Neural progenitor cell (in vitro differentiated cells): ENCODE measurements at places on chromosomes 13 and 19.

- no peaks in the 10 kb centered on the region for H3K36me3 ChIP-seq
- no peak for DNase-seq
- H3K27ac ChIP-seq: no peak overlapping the region
- H3K4me1 ChIP-seq: peaks cover 10% of the 10 kb centered on the region
- peaks cover 19% of the 10 kb centered on the region for H3K27me3 ChIP-seq
- H3K4me3 ChIP-seq: peak overlapping the region; percentile 94
Observed at GRCh38 chr19:14434543-14435319, 1.6 kb downstream of the PKN1 start.

DNA sequence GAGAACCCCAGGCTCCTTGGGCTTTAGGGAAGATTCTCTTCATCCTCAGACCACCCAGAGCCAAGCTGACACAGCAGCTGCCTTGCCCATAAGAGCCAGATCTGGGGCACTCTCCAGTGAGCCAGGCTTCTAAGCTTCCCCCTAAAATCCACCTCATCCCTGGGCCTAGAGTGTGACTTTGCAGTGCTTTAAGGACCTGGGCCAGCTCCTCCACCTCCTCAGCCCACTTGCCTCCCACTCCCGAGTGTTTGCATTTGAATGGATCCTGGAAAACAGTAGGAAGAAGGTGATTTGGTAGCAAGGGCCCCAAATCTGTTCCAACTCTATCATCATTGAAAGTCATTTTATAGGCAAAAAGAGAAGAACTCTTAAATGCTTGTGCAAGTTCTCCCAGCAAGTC lies 108.7 kb upstream of the UBL3 start:
- no peaks in the 10 kb centered on the region for H3K27me3 ChIP-seq
- no peak for DNase-seq
- H3K4me3 ChIP-seq: no peak overlapping the region
- peaks cover 15% of the 10 kb centered on the region for H3K4me1 ChIP-seq
- no peaks in the 10 kb centered on the region for H3K36me3 ChIP-seq

- H3K36me3 ChIP-seq: no peaks in the 10 kb centered on the region
- H3K27me3 ChIP-seq: no peaks in the 10 kb centered on the region
- H3K27ac ChIP-seq: peak overlapping the region; percentile 77
- H3K4me1 ChIP-seq: peaks cover 39% of the 10 kb centered on the region
Observed at GRCh38 chr13:100195568-100195967, 106.7 kb downstream of the PCCA start.

- H3K27ac ChIP-seq: peak within 1 kb of the TSS; percentile 85
- H3K4me1 ChIP-seq: no peaks in the 10 kb centered on the region
- H3K36me3 ChIP-seq: peaks cover 1% of the 10 kb centered on the region
- H3K27me3 ChIP-seq: no peaks in the 10 kb centered on the region
- H3K4me3 ChIP-seq: peak within 1 kb of the TSS; percentile 85
- DNase-seq: peak; percentile 96
Observed at GRCh38 chr19:56507446-56508289, at the start of gene ZNF471. Gene ZNF471, plus strand, starts transcription at chr19:56507855. Its CDS starts 3,717 bp downstream, at chr19:56511572.

DNA sequence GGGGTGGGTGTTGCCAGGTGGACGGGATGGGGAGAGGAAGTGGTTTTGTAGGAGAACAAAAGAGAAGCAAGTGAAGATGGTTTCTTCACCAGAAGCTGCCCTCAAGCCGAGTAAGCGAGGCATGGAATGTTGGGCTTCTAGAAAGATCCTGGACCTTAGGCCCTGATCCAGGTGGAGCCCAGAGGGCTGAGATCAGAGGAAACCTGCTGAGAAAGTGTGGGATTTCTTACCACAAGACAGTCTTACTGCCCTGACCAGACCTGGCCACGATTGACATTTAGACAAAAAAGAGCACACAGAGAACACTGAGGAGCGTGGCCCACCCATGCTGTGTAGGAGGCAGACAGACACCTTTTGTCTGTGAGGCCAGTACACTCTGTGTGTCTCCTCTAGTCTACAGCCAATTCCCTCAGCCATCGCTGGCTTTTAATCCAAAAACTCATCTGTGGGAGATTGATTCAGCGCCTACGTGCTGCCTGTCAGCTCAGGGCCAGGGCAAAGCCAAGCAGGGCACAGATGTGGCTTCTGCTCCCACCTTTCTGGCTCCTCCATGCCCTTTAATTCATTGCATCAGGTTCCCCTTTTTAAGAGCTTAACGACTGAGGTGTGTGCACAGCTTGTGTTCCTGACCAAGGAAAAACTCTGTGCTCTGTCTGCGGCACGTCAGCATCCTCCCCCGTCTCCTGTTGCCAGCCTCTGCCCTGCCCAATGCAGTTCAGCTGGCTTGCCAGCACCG lies 123.3 kb downstream of the AKAP11 start:
- H3K4me3 ChIP-seq: no peak overlapping the region
- H3K27me3 ChIP-seq: no peaks in the 10 kb centered on the region
- no peak overlapping the region for H3K27ac ChIP-seq

GRCh38 chr13:31018511-31018910 lies 86.1 kb downstream of the TEX26 start:
- no peaks in the 10 kb centered on the region for H3K36me3 ChIP-seq
- H3K4me3 ChIP-seq: no peak overlapping the region

DNA sequence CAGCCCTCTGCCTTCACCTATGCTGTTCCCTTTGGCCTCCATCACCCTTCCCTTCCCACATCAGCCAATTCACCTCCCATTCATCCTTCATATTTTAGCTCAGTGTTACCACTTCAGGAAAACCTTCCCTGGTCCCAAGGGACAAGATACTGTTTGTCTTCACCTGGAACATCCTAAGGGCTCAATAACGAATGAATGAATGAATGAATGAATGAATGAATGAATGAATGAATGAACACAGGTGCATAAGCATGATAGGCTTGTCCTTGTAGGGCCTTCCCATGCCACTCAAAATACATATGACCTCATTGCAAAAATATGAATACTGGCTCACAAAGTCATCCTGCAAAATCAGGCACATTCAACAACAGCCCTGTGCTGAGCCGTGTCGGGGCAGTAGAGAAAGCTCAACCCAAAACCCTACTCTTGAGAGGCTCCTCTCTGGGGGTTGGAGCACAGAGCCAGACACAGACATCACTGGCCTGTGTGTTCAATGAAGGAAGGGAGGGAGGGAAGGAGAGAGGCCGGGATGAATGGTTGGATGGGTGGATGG lies 33.7 kb upstream of the TPM4 start:
- no peak overlapping the region for H3K27ac ChIP-seq
- DNase-seq: no peak
- H3K4me3 ChIP-seq: no peak overlapping the region
- H3K27me3 ChIP-seq: peaks cover 14% of the 10 kb centered on the region
- no peaks in the 10 kb centered on the region for H3K4me1 ChIP-seq

DNA sequence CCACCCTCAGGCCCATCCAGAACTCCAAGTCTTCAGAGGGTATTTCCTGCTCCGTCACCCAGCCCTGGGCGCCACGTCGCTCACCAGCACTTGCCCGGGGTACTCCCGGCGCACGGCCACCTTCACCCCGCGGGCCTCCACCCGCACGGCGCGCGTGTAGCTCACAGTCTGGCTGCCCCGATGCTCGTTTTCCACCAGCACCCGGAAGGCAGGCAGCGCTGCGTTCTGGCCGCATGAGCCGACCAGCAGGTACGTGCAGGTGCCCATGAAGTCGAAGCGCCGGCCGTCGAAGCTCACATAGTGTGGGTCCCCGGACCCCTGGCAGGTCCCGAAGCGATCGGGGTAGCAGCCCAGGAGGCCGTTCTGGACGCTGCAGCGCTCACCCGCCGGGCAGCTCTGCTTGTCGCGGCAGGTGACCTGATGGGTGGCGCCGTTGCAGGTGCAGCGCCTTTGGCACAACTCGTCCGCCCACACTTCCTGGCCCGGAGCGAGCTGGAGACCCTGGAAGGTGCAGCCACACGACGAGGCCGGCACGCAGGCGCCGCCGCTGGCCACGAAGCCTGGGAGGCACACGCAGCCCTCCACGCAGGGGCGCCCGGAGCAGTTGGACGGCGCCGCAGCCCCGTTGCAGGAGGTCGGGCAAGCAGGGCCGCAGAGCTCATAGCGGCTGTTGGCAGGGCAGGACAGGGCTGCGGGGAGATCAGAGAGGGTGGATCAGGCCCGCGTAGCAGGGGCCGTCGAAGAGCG lies 19.2 kb downstream of the FCGBP start:
- H3K36me3 ChIP-seq: no peaks in the 10 kb centered on the region
- H3K27me3 ChIP-seq: no peaks in the 10 kb centered on the region
- H3K4me1 ChIP-seq: no peaks in the 10 kb centered on the region
- no peak overlapping the region for H3K27ac ChIP-seq
- H3K4me3 ChIP-seq: no peak overlapping the region

GRCh38 chr13:63684822-63685221 lies 2269.2 kb upstream of the PCDH20 start:
- no peak overlapping the region for H3K27ac ChIP-seq
- H3K27me3 ChIP-seq: no peaks in the 10 kb centered on the region
- H3K4me3 ChIP-seq: no peak overlapping the region
- no peaks in the 10 kb centered on the region for H3K36me3 ChIP-seq

DNA sequence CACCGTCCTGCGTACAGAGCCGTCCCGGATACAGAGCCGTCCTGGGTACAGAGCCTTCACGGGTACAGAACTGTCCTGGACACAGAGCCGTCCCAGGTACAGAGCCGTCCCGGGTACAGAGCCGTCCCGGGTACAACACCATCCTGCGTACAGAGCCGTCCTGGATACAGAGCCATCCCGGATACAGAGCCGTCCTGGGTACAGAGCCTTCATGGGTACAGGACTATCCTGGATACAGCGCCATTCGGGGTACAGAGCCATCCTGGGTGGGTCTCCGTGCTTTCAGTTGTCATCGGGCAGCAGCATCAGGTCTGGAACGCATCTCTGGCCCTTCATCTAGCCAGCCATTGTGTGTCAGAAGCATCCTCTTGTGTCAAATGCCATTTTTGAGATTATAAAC lies 222.3 kb upstream of the SOX1 start:
- DNase-seq: no peak
- H3K27me3 ChIP-seq: peaks cover 16% of the 10 kb centered on the region
- H3K4me1 ChIP-seq: peaks cover 15% of the 10 kb centered on the region
- no peak overlapping the region for H3K27ac ChIP-seq
- no peaks in the 10 kb centered on the region for H3K36me3 ChIP-seq
- no peak overlapping the region for H3K4me3 ChIP-seq

GRCh38 chr13:75395066-75395465 lies 86.9 kb downstream of the TBC1D4 start:
- DNase-seq: no peak
- no peak overlapping the region for H3K4me3 ChIP-seq
- H3K27me3 ChIP-seq: no peaks in the 10 kb centered on the region
- H3K36me3 ChIP-seq: no peaks in the 10 kb centered on the region
- no peak overlapping the region for H3K27ac ChIP-seq
